ENCODE measurements at places on chromosomes 11 and 22.

DNA sequence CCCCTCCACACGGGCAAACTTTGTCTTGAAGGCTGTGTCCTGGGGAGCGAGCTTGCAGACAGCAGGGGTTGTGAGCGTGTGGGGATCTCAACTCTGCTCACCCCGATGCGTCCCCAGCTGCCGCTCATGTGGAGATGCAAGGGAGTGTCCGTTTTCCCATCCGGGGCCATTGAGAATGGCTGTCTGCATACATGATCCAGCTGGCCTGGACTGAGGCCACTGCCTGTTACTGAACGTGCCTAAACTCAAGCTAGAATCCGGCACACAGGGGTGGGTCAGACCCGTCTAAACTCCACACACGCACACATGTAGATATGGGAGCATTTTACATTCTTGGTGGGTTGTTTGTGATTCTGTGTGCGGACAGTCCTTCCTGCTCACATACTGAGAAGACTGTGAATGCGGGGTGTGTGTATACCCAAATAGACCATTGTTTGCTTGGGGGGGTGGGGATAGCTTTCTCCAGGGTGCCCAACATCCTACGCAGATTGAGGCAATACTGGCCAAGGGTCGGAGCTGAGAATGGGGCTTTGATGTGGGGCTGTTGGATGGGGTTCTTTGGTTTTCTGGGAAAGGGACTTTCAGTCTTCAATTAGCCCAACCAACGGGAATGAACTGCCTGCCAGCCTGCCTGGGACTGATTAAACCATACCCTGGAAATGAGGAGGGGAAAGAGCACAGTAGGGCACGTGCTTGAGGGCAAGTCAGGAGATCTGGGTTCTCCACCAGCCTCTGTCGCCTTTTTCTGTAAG lies 60.4 kb downstream of the ST3GAL4 start:
- DNase-seq = no peak

GRCh38 chr22:29267462-29267857 lies 321 bp downstream of the RHBDD3 start:
- no peak for DNase-seq

DNA sequence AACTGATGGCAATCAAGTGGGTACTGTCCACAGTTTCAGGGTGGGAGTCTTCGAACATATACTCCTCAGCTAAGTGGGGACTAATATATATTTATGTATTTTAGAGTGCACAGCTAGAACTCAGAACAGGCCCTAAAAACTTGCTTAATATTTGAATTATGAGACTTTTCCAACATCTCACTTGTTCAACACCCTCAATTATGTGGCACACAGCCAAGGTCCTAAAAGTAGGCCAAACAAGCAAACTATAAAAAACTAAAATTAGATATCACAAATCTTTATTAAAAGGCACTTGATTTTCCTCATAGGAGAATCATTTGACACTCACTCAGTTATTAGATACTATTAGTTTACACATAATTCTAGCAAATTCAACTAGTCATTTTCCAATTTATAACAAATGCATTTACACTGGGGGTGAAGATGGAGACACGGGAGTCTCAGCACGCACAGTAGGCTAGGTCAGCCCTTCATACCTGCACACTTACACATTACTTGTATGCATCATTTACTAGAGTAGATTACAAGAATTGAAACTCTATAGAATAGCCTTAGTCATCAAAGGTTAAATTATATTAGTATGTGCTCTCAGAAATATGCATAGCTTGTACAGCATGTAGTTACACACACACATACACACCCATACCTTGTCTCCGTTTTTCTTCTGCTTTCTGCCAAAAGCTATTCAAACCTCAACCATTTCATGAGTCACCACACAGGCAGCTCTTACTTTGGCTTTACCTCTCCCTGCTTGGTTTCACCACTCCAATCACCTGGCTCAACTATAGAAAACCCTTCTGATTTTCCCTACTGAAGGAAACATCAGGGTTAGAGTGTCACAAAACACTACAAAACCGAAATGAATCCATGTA lies 171.5 kb downstream of the SBF2 start:
- DNase-seq = peak; percentile 50

DNA sequence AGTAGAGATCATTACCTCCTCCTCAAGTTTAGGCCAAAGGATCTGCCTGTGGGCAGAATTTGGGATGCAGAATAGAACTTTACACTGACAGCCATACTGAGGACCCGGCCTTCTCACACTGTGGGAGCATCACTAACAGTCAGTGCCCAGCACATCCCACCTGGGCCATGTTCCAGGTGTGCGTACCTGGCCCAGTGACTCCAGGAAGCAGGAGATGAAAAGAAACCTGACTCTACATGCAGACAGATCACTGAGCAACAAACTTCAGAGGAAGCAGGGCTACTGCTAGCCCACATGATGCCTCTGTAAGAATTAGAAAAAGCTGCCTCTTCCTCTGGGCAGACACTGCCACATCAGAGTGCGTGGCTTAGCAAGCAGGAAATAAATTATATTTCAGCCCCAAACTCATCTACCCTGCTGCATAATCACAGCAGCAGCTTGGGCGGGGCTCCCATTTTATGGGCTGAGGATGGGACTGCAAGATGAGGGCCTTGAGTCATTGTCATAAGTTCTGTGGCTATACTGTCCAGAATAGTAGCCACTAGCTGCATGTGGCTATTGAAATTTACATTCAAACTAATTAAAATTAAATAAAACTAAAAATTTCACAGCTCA lies 6.0 kb upstream of the LMO2 start:
- no peak for DNase-seq

GRCh38 chr11:27296497-27296896 lies 66.5 kb downstream of the CCDC34 start:
- DNase-seq = no peak

- no peak for DNase-seq
Observed at GRCh38 chr22:28822930-28823551, 22.7 kb upstream of the XBP1 start.

GRCh38 chr11:1140642-1141490 lies 16.9 kb upstream of the MUC5AC start:
- no peak for DNase-seq

DNA sequence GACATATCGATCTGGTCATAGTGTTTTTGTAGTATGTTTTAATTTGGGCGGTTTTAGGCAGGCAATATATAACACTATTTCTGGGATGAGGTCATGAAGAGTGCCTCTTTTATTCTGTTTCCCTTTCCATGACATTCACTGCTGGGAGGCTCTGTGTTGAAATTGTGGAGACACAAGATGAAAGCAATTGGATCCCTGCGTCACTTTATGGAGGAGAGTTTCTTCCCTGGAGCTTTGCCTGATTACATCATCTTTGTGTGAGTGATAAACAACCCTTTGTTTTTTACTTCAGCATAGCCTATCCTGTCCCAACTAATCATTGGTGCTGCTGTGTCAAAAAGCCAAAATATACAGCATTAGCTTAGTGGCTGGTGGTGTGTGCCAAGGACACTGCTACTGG lies 48.6 kb downstream of the PARVG start:
- no peak for DNase-seq

DNA sequence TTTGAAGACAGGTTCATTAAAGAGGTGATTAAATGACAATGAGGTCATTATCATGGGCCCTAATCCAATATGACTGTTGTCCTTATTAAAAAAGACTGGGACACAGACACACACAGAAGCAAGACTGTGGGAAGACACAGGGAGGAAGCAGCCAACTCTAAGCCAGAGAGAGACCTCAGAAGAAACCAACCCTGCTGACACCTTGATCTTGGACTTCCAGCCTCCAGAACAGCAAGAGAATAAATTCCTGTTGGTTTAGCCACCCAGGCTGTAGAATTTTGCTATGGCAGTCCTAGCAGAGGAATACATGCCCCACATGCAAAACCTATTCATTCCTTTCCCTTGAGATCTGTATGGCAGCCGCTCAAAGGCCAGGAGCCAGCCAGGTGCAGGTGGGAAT lies 35.6 kb upstream of the CACNG2 start:
- no peak for DNase-seq

- DNase-seq = no peak
Observed at GRCh38 chr11:92841719-92842118, 127.7 kb upstream of the MTNR1B start.

DNA sequence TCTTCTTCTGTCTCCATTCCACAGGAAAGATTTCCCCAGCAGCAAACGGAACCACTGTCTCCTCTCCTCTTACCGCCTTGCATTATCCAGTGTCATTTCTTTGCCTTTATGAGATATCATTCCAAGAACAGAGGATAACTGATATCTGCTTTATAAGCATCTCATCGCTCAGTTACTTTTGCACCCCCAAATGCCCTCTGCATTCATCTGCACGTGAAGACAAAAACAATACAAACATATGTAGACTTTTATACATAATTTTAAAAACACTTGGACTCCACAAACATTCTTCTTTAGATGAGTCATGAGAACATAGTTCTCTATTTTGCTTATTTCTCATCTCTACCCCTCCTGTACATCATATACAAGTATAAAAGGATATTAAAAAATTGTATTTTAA lies 512 bp upstream of the OR51T1 start:
- no peak for DNase-seq

GRCh38 chr11:12119502-12119901 lies 9.1 kb downstream of the MICAL2 start:
- no peak for DNase-seq

DNA sequence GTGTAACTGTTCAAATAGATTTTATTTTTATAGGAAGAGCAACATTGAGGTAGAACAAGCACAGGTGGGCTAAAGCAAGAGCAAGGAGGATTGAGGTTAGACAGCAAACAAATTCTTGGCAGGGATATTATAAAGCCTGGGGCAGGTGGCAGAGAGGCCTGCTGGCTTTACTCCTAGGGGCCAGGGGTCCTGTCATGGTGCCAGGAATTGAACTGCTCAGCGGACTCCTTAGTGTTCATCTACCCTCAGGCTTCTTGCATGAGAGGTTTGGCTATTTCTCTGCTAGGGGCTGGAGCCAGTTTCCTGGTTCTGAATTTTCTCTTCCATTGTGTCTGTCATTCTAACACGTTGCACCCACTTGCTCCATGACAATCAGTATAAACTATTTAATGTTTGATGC lies 217.2 kb upstream of the NCAM1 start:
- DNase-seq = no peak

DNA sequence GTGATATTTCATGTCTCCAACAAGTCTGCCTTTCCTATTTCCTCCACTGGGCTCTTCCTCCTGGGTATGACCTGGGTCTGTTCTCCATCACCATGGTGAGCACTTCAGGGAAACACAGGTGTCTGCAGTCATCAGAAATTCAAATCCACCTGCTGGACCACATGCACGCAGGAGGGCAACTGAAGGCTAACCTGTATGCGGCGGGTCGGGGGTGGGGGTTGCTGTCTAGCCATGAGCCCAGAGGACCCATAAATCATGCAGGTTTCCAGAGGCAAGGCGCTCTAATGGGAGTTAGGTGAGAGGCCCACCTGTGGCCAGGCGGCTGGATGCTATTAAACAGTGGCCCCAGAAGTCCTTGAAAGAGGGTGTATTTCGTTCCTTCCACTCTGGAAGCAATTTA lies 11.1 kb upstream of the PAMR1 start:
- no peak for DNase-seq

GRCh38 chr22:38087855-38088254 lies 3.9 kb upstream of the SLC16A8 start:
- no peak for DNase-seq

DNA sequence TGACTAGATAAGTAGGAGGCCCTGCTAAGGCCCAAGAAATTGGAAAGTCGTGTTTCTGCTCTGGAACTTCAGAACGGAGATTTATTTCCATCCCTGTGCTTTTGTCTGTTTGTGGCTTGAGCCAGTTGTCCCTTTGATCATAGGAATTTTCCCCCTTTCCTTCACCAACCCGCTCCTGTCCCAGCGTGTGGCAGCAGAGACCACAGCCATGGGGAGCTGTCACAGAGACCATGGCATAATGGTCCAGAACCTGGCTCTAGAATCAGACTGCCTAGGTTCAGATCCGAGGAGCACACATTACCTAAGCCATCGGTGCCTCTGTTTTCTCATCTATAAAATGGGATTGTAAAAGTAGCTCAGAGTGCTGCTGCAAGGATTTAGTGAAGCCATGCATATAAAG lies 128.1 kb downstream of the GALNT18 start:
- no peak for DNase-seq

GRCh38 chr11:67486481-67487195 lies 3.8 kb downstream of the AIP start:
- no peak for DNase-seq

DNA sequence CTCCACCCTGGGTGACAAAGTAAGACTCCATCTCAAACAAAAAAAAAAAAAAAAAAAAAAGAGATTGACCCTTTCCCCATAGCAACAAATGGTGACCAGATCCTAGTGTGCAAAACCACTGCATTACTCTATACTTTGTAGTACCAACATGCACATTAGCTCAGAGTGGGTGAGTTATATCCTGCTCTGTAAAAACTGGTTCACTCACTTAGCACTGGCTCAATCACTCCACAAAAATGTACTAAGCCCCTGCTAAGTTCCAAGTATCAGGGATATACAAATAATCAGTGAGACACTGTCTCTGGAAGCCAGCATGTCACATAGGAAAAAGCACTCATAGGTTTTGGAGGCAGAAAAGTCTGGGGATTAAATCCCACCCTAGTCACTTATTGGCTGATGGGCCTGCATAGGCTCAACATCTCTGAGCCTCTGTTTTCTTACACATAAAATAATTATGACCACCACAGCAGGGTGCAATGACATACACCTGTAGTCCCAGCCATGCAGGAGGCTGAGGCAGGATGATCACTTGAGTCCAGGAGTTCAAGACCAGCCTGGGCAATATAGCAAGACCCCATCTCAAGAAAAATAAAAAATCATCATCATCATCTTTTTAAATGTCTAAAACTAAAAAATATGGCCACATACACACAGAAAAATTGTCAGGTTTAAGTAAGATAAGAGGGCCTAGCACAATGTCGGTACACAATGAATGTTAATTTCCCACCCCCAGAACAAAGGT lies 11.9 kb downstream of the FAM168A start:
- peak; percentile 35 for DNase-seq

DNA sequence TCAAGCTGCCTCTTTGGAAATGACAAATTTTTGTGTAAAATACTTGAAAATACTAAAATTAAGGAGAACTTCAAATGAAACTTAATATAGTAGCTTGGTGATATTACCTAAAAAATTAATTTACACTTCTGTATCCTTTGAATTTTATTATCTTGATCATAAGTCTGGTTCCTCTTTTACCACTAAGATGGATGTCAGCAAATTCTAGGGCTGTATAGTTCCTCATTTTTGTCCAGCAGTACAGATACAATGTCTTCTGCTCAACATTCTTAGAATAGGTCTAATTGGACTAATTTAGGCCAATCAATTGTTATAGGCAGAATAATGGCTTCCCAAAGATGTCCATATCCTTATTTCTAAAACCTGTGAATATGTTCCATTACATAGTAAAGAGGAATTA lies 1298.0 kb upstream of the RAG2 start:
- DNase-seq = no peak

DNA sequence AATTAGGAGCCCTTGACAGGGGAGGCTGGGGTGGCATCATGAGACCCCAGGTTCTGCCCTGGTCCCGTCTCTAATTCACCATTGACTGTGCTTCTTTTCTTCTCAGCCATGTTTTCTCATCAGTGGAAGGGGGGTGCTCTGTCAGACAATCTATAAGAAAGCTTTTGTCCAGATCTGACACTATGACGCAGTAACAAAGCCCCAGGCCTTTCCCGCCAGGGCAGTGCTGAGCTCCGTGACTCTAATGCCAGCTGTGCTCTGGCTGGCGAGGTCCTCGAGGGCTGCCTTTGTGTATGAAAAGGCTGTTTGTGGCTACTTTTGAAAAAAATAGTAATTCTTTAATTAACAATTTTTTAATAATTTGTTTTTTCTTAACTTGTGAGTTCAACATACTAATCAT lies 3.2 kb downstream of the CD6 start:
- DNase-seq = no peak

All from H54 (cell line).